ENCODE measurements at places on chromosomes 12 and 14.

DNA sequence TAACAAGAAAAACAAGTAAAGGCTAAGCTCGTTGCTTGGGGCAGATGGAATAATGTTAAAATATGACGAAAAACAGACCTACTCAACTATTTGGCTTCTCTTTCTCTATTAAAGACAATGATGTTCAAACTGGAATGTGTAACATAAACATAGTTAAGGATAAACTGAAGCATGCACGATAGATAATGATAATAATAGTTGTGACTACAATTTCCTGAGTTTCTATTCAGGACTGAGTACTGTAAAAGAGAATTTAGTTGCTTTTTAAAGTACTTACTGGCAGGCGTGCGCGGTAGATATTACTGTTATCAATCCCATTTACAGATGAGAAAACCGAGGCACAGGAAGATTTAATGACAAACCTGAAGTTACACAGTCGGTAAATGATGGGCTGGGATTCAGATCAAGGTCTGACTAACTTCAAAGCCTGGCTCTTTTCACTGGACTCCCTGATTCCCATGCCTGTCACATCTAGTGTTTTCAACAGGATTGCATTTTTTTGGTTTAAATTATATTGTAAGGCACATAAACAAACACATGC lies 103.0 kb downstream of the CRADD start:
- DNase-seq: no peak

- peak; percentile 90 for DNase-seq
Observed at GRCh38 chr12:14260011-14260993, 105.2 kb upstream of the ATF7IP start.

DNA sequence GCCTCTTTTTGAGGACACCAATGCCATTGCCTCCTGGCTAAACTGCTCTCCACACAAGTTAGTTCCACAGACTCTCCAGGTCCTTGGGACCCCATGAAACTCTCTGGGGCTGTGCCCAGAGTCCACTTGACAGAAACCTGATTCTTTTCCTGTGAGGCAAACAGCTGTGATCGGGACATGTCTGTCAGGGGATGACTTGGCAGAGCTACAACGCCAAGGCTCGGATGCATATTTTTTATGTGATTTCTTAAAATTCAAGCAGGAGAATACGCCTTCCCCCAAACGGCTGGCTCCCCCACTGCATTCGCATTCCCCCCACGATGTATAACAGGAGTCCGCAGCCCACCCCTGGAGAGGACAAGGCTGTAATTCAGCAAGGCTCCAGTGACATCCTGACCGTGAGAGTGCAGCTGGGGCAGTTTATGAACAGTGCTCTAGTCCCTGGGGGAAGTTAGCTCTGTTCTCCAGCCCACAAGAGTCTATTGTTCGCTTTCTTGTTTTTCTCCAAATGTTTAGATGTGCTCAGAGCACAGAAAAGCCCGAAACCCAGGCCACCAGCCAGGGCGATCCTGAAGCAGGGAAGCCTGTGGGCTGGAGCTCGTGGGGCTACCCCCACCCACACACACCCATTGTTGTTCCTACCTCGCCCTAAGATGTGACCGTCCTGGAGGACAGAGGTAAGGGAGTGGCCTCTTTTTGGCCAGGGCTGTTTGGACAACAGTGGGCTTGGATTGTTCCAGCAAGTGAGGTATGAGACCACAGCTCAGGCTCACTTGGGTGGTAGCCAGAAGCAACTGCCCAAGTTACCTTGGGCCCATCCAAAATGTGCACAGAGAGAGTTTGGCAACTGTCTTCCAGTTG lies 159.5 kb downstream of the ZFP36L1 start:
- DNase-seq: no peak

GRCh38 chr12:78439666-78440065 lies 424.9 kb upstream of the SYT1 start:
- no peak for DNase-seq

DNA sequence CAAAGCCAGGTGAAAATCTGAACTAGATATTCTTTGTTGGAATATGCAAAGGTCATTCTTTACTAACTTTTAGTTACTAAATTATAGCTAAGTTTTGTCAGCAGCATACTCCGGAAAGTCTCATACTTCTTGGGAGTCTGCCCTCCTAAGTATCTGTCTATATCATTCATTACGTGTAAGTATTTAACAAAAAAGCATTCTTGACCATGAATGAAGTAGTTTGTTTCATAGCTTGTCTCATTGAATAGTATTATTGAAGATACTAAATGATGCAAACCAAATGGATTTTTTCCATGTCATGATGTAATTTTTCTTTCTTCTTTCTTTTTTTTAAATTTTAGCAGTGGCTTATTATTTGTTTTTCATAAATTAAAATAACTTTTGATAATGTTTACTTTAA lies 9.8 kb upstream of the SPX start:
- no peak for DNase-seq
